ENCODE measurements at places on chromosomes 2 and 18.

DNA sequence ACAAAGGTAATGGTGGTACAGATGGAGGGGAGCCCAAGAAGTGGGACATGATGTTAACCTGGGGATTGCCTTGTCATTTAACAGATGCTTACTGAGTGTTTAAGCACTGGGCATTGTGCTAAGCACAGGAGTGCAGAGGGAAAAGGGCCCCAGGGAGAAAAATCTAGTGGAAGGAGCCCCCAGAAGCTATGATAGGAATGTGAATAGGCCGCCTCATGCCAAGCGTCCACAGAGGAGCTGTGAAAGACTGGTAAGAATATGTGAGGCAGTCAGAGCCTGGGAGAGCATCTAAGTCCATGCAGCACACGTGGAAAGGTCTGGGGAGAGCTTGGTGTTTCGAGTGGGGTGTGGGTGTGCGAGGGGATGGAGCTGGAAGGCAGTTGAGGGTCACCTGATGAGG, 5.5 kb downstream of the ZNF532 start:
- DNase-seq: no peak

DNA sequence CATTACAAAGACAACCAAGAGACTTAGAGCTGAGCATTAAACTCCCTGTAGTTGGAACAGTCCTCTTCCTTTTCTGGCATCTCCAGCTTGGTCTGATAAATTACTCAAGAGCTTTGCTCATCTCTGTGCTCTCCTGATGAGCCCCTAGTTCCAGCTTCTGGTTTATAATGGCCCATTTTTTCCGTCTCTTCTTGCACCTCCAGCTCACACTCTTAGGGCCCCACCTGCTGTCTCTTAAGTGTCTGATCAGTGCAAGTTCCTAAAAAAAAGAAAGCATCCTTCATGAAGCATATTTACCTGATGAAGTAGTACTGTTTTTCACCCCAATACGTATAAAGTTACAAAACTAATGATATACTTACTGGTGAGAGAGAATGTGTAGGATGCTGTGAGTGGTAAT, 822.9 kb downstream of the RNF144A start:
- DNase-seq: no peak

- peak; percentile 69 for DNase-seq
These were observed 475.8 kb downstream of the TXNL1 start for GRCh38 chr18:56162311-56163265.

DNA sequence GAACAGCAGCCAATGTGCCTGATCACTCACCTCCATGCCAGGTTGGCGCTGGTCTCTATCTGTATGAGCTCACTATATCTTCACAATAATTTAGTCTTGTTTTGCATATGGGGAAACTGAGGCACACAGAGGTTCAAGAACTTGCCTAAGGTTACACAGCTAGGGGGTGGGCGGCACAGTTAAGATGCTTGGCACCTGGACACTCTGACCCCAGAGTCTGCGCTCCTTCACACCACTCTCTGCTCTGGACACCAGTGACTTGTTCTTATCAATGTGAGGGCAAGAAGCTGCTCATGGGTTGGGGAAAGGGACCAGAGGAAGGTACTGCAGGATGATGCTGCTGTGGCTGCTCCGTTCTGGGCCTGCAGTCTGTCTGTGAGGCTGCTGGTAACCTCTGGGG, 27.1 kb downstream of the FBLN7 start:
- no peak for DNase-seq

DNA sequence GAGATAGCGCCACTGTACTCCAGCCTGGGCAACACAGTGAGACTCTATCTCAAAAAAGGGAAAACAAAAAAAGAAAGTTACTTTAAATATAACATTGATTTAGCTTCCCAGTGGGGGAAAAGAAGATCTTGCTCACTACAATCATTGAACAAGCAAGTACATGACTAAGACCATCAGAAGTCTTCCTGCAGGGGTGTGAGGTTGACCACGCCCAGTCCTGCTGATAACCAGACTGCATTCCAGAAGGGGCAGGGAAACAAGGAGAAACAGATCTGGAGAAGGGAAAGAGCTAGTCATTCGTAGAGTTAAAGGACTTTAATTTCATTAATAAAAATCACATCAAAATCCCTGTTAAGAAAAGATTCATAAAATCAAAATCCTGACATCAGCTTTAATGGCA, 77.5 kb downstream of the EPHA4 start:
- no peak for DNase-seq

GRCh38 chr2:16291731-16292550, 351.6 kb downstream of the MYCN start:
- no peak for DNase-seq

DNA sequence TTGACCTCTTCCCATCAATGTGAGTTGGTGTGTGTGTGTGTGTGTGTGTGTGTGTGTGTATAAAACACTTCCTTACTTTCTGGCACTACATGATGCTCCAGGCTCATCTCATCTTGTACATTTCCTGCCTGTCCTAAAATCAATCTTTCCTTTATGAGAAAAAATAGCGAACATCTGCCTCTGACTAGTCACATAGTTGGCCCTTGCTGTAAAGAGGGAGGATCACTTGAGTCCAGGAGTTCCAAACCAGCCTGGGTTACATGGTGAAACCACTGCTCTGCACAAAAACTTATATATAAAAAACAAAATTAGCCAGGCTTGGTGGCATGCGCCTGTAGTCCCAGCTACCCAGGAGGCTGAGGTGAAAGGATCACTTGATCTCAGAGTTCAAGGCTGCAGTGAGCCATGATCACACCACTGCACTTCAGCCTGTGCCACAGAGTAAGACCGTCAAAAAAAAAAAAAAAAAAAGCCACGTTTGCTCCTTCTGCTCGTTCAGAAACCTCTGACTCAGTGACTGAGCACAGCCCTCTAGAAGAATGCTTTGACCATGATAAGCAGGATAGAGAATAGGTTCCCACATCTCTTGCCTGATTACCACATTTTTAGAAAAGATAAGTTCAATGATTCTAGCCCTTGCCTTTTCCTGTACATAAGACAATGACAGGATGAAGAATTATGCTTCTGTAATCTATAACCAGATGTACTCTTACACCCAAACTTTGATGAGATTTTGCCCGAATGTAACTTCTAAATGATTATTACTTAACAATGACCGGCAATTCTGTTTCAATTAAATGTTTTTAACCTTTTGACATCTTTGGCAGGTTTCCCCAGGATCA, 45.2 kb upstream of the ST3GAL5 start:
- peak; percentile 96 for DNase-seq

DNA sequence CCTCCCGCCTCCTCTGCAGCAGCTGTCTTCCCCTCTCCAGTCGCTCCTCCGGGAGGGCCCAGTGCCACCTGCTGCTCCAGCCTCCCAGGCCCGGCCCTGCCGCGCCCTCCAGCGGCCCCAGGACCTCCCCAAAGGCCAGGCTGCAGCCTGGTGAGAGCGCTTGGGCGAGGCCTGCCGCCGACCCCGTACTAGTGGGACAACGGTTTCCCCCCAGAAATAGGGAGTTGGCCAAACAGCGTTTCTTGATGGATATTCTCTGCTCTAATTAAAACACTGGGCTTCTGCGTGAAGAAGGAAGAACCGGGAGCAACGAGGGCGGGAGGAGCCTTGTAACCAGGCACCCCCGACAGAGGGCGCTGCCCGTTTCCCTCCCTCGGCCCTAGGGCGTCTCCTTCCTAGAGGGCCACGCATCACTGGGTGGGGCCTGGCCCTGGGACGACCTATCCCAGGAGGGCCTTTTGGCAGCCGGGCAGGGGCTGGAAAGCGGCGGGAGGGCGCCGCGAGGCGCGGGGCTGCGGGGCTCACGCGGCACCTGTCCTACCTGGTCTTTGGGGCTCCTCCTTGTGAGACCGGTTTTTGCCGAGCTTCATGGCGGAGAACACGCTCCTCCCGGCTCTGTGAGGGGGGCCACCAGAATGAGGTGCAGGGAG, 25.4 kb upstream of the OTOF start:
- DNase-seq: peak; percentile 51

DNA sequence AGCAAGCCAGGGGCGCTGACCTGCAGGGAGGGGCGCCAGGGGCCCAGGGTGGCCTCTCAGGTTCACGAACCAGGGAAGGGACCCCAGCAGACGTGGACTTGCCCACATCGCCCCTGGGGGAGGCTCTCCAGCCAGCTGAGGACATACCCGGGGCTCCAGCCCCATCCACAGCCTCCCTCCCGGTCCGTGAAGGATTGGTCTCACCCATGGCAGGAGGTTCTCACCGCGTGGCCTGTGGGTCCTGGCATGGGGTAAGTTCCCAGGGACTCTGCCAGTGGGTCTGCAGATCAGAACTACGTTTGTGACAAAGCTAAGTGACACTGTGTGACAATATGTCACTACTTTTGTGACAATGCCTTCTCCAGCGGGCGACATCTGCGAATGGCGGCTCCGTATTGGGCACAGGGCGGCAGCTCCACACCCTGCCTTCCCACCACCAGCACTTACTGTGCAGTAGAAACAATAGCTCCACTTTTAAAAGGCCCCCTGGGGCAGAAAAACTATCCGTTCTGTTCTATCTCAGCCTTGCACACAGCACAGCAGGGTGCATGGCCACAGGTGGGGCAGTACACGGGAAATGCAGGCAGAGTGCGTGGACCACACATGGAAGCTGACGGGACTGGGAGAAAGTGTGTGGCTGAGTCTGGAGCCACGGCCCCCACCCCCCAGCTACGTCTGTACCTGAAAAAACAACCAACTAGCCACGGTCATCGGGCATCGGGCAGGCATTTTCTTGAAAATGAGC, 65.2 kb upstream of the CTDP1 start:
- DNase-seq: no peak

- DNase-seq: no peak
These were observed 219.0 kb upstream of the HS6ST1 start for GRCh38 chr2:128537646-128538045.

GRCh38 chr2:20448977-20449306, 2.1 kb downstream of the RHOB start:
- peak; percentile 23 for DNase-seq
